ENCODE measurements at places on chromosomes 4 and X. TPM values are rescaled to one million over a fixed set of nuclear protein-coding genes. Genes with fewer than 3 reads are reported as not detected.

P2RY4 gene
- 0.15 TPM for total RNA-seq

SEPTIN11 gene
- 27.4 TPM for total RNA-seq

HNRNPD gene
- total RNA-seq: 45.9 TPM

CDKN2AIP gene
- 30.7 TPM for total RNA-seq

DNA sequence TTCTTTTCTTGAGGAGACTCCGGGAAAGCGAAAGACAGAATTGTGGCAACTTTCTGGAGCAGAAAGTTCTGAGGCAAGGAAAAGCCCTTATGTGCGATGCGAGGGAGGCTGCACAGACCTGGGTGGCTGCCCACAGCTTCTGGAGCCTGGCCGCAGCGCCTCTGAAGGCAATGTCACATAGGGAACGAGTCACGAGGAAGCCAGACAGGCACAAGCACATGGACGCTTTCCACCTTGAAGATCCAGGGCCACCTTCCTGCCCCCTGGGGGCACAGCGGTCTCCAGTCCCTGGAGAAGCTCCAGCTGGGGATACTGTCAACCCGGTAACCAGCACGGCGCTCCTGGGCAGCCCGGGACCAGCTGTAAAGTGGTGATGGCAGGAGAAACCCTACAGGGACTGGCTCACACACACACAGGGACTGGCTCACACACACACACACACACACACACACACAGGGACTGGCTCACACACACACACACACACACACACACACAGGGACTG is 69.8 kb downstream of the MTNR1A start:
- peak; percentile 40 for DNase-seq

- no peak for DNase-seq
Observed at GRCh38 chrX:13649838-13650237, 3.1 kb upstream of the TCEANC start.

DNA sequence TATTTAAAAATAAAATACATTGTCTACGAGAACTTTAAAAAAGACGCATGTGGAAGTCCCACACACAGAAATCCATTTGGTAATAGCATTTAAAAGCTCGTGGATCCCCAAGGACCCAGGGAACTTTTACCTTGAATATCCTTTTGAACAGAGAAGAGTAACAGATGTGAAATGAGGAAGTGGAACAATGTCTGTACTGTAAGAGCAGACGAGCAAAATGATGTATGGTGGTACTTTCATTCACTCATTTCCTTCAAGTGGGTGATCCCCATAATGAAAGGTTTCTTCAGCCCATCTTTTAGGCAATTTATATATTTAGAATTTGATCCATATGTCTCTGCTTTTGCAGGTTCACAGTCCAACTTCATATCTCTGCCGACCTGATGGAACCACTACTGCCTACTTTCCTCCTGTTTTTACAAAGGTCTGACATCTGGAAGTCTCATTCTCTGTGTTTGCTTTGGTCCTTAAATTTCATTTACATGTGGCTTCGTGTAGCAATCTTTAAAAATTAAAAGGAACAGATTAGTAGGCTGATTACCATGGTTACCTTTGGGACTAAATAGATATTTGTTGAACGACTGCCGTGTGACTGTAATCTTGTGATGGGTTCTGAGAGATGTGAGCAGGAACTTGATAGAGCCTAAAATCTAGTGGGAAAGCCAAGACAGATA is 188.4 kb downstream of the PALLD start:
- DNase-seq: no peak

- peak; percentile 50 for DNase-seq
Observed at GRCh38 chr4:187685247-187685646, 310.3 kb upstream of the ZFP42 start.

GRCh38 chrX:97372001-97372766 is 488.5 kb downstream of the RPA4 start:
- no peak for DNase-seq

DNA sequence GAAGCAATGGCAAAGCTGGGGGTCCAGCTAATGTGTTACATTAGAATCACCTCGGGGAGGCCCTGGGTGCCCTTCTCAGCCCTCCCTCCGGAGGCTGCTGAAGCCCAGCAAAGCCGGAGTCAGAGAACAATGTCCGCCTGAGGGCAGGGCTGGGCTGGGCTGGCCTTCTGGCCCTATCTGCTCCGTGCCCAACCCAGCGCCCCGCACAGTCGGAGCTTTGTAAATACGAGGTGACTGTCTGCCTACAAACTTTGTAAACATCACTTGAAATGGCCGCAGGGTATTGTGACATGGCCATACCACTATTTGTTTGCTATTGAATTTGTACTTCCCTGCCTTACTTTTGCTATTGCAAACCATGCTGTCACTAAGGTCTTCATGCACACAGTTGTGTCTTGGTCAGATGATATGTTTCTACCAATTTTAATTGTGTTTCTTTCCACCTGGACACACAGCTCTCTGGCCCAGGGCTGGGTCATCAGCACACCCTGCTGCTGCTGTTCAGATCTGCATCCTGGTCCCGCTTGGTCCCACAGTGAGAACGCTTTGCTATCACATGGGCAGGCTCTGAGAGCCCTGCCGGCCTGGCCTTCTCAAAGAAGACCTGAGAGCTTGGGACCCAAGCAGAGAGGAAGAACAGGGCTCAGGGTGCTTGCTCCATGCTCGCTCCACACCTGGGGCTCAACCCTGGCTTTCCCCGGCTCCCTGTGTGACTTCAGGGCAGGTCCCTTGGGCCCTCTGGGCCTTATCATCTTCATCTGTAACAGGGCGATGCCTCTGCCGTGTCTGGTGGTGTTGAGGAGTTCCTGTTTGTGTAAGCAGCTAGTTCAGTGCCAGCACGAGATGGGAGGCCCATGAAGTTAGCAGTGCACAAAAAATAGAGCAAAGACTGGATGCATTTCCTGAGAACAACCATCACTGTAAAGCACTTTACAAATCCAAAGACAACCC is 2.3 kb downstream of the S100P start:
- DNase-seq: no peak

- DNase-seq: no peak
Observed at GRCh38 chrX:40201329-40201885, 103.6 kb upstream of the BCOR start.

DNA sequence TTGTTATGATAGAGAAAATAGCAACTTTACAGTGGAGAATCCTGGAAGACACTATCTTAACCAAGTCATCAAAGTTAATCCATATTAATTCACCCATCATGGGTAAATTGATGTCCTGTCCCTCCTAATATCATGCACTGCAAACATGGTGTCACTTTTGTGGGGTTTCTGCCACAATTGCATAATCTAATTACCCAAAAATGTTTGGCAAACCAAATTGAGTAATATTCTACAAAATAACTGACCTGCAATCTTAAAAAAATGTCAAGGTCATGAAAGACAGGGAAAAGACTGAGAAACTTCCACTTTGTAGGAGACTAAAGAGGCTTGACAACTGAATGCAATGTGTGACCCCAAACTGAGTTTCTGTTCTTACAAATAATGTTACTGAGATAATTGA is 37.1 kb upstream of the PLAC8 start:
- no peak for DNase-seq

- peak; percentile 43 for DNase-seq
Observed at GRCh38 chr4:128379860-128380259, 92.2 kb upstream of the PGRMC2 start.

DNA sequence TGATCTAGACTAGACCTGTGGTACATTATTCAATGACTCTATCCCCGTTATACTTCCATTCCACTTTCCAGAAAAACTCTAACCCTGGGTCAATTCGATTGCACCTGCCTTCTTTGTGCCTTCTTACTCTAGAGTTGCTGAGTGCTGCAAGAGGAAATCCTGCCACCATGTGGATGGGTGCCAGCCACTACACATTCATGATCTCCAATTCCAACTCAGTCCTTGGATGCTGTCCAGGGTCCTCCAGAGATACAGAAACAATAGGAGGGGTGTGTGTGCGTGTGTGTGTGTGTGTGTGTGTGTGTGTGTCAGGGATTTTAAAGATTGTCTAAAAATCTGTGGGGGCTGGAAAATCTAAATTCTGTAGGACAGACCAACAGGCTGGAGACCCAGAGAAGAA is 42.9 kb upstream of the INTS6L start:
- DNase-seq: peak; percentile 81

- no peak for DNase-seq
Observed at GRCh38 chr4:129578336-129578735, 482.4 kb downstream of the C4orf33 start.

GRCh38 chr4:107721436-107722100 is 1.5 kb upstream of the PAPSS1 start:
- no peak for DNase-seq

DNA sequence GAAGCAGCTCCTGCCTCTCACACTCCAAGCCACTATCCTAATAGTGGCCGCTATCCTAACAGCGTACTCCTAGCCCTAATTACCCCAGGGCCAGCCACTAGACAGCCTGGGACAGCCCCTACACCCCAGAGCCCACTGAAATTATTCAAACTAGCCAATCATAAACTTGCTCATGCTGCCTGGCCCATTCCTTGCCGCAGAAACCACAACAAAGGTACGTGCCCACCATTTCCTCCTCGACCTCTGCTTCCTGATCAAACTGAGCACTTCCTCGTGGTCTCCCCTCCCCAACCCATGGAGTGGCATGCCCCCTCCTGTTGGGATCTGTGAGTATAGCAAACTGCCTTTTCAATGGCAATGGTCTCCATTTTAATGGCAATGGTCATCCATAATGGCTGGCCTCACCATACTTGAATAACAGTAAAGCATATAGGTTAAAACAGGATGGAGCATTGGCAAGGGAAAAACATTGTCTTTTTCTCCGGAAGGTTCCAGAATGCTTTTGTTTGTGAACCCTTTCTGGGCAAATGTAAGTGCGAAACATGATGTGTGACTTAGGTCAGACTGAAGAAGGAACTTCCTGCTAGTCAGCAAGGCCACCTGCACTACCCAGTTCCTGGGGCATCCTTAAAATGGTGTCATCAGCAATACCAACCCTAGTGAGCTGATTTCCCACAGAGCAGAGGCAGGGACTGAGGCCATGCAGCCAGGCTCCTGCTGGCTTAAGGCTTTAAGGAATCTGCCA is 107.1 kb upstream of the ATP6AP2 start:
- no peak for DNase-seq

DNA sequence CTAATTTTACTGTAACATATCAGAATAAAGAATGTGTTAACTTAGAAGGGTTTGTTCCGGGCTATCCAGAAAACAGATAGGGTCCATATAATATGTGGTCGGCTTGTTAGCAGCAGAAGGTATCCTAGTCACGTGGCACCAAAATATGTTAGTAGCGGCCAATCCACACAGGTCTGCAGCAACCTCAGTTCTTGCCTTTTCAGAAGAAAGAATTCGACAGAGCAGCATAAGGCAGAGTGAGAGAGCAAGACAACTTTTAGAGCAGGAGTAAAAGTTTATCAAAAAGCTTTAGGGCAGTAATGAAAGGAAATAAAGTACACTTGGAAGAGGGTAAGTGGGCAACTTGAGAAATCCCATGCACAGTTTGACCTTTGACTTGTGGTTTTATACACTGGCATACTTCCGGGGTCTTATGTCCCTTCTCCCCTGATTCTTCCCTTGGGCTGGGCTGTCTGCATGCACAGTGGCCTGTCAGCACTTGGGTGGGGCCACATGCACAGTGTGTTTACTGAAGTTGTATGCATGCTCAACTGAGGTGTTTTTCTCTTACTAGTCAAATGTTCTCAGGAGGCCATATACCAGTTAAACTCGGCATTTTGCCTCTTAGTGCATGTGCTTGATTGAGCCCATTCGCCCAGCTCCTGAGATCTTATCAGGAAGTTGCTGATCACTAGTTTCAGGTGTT is 37.0 kb upstream of the ABCG2 start:
- DNase-seq: no peak

DNA sequence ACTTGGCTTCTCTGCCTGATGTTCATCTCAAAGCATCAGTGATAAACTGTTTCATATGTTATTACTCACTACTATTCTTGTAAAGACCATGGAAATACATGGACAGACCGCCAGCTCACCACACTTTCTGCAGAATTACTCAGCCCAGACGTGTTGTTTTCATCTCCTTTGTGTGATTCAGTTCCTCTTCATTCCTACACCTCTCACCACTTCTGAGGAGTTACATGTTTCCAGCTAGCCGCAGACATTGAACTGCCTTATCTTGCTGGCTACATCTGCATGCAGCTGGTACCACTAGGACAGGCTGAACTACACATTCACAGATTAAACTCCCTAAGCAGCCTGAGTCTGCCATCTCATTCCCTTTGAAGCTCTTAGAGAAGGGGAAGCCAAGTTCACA is 443.2 kb upstream of the FGF16 start:
- peak; percentile 2 for DNase-seq

DNA sequence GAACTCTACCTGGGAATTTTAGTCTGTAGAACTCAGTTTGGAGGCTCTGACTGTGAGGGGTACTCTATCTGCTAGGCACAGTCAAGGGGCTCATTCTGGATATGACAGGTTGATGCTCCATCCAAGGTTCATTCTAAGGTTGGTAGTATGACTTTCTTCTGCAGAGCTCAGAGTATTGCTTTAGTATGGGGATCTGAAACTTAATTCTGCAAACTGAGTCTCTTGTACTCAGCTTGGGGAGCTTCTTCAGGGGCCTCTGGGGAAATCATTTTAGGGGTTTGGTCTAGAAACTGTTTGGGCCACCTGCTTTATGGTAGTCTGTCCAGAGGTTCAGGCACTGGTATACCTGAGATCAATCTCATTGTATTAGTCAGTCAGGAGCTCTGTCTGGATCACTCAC is 9.7 kb upstream of the TSR2 start:
- no peak for DNase-seq

DNA sequence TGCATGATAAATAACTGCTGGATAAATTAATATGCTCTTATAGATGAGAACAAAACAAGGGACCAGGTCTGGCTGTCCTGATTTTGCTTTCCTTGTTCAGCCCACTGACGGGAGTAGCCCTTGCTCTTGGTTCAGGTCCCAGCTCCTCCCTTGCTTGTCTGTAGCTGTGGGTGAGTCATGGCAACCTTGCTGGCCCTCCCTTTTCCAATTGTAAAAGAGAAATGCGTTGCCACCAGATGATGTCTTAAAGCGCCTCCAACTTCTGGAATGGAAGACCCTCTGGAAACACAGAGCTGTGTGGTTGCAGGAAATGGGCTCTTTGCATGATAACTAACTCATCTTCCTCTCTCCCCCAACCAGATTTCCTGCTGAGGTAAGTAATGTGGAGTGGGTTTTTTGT is 171.4 kb downstream of the AASDH start:
- DNase-seq: peak; percentile 44
